ENCODE measurements at places on chromosomes 11 and 22. TPM values are rescaled to one million over a fixed set of nuclear protein-coding genes. Genes with fewer than 3 reads are reported as not detected.

DNA sequence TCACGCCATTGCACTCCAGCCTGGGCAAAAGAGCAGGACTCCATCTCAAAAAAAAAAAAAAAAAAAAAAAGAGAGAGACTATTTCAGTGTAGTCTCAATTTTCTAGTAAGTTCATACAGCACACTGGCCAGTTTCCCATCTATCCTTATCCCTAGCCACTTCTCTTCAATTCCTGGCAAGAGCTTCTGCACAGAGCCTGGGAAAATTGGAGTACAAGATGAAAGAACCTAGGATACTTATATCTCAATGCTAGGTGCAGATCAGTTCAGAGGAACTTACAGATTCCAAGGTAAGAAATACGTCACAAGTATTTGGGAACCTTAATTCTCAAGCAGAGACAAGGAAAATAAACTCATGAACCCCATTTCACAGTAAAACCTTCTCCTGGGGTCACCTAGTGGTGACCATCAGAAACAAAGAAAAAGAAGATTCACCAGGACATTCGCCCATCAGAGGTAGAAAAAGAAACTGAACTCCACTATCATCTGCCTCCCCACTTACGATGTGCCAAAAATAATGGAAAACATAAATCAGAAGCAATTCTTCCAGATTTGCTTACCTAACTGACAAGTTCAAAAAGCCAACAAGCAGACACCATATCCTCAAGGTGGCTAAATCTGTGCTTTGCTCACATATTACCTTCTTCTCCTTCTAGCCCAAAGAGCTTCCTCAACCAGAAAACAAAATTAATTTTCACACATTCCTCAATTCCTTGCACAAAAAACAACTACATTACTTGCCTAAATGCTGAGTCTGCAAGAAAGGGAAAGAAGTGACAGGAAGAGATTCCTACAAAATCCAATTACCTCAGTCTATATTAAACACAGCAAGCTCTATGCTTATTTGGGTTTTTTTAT, 4.9 kb downstream of the DENND5A start:
- H3K27ac ChIP-seq, result no peak overlapping the region
- peaks cover 42% of the 10 kb centered on the region for H3K4me1 ChIP-seq
- H3K36me3 ChIP-seq, result no peaks in the 10 kb centered on the region
- DNase-seq, result no peak

The C11orf65 gene
- total RNA-seq, result 0.66 TPM

The CNTF gene
- total RNA-seq, result 1.6 TPM

- peaks cover 12% of the 10 kb centered on the region for H3K4me1 ChIP-seq
- DNase-seq, result no peak
- H3K27ac ChIP-seq, result no peak overlapping the region
Measured at GRCh38 chr11:130778705-130779104, 137.6 kb downstream of the SNX19 start.

DNA sequence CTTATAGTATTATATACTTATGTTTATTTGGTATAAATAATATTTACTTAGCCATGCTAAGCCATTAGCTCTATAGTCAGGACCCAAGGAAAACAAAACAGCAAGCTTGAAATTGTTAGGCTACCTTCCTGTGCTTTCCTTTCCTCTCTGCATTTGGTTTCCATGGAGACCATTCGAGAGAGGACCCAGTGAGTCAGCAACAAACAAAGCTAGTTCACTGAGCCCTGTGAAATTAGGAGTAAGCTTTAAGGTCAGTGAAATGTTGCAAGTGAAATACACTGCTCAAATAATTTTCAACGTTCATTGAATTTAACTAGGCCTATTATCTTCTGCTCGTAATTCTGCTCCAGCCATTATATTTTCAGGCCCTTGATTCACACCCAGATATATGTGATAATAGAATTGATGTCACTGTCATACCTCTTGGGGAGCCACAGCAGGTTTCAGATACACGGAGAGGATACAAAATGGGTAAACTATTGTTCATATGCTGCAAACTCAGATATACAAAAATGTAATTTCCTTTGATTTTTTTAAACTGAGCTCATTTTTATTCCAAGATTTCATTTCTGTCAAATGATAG, 9.1 kb upstream of the OR10D3 start:
- H3K27ac ChIP-seq, result no peak overlapping the region
- H3K27me3 ChIP-seq, result no peaks in the 10 kb centered on the region

DNA sequence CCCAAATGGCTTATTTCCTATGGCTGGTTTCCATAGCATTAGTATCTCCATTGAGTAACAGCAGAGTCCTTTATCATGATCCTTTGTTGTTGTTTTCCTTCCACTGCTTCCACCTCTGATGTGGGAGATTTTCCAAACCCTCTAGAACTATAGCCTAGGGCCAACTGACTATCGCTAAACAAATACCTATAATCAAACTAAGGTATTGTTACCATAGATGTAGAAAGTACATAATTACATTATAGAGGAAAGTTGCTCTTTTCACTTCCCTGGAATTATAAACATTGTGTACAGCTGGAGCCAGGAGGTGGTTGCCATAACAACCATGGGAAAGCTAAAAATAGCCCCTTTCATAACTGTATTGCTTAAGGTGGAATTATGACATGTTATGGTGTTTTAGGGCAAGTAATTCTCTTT, 47.0 kb upstream of the ALKBH3 start:
- no peak overlapping the region for H3K4me3 ChIP-seq
- no peaks in the 10 kb centered on the region for H3K27me3 ChIP-seq
- no peak overlapping the region for H3K27ac ChIP-seq
- no peak for DNase-seq

The APOBEC3A gene
- total RNA-seq, result not detected

- H3K27ac ChIP-seq, result no peak overlapping the region
- no peak for DNase-seq
- peaks cover 82% of the 10 kb centered on the region for H3K36me3 ChIP-seq
Measured at GRCh38 chr22:20885017-20885556, 26.3 kb downstream of the SNAP29 start.

DNA sequence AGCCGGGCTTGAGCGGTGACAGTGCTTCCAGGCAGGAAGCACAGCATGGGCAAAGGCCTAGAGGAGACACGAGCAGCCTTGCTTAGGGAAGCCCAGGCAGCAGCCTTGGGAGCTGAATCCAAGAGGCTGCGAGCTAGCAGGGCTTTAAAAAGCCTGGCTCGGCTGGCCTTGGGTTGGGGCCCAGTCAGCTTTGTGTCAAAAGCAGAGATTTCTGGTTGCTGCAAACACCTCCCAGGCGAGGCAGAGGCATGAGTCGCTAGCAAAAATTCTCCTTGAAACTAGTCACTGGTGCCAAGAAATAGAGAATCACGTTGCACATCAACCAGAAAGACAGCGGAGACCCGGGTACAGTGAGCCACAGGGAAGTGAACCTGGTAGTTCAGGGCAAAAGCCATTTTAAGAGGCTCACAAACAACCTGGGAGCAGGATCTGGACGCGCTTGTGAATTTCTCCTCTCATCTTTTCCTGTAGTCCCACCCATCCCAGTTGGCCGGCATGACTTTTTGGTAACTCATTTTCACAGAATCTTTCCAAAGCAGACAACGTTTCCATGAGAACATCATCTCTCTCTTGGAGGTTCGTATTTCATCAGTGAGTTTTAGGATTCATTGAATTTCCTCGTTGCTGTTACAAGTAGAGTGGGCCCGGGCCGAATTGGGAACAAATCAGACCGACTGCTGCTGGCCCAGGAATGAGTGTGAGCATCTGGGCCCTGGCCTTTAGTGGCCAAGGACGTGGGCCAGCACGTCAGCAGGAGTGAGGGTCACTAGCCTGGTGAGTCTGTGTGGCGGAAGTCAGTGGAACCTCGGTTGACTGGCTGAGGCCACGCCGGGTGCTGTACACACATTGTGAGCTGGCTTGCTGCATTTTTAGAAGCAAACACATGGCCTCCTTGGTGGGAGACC, 16.4 kb upstream of the FGF4 start:
- no peaks in the 10 kb centered on the region for H3K36me3 ChIP-seq
- no peak overlapping the region for H3K4me3 ChIP-seq
- H3K4me1 ChIP-seq, result peaks cover 15% of the 10 kb centered on the region
- no peak for DNase-seq
- peak overlapping the region; percentile 52 for H3K27ac ChIP-seq

DNA sequence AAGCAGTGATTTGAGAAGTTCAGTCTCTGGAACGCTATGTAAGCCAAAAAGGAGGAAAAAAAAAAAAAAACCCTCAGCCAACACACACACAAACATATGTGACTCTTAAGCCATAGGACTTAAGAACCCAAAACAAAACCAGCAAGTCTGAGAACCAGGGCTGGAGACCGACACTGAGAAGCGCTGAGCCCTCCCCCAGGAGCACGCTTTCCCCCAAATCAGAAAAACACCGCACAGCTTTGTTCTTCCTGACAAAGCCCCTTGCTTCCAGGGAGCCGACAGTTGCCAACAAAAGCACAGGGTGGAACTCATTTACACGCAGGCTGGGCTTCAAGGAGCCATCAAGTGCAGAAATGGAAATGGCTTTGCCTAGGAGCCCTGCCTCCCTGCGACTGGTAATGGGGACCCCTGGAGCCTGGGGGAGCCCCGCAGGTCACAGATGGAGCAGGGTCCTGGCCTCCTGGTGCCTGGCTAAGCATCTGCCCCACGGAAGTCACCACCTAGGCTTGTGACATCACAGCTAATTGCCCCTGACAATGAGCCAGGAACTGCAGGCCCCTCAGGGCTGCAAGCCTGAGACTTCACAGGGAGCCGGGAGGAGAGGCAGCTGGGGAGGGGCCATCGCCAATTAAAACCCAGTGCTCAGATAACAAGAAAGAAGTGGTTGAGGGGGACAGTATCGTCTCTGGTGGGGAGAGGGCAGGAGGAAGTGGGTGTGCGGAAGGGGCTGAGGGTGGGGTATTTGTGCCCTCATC, 66.9 kb downstream of the NFAM1 start:
- no peaks in the 10 kb centered on the region for H3K27me3 ChIP-seq
- H3K4me1 ChIP-seq, result no peaks in the 10 kb centered on the region
- no peak overlapping the region for H3K4me3 ChIP-seq
- peak; percentile 76 for DNase-seq

The RTN4RL2 gene
- total RNA-seq, result not detected

The LINC01488 gene
- not detected for total RNA-seq

DNA sequence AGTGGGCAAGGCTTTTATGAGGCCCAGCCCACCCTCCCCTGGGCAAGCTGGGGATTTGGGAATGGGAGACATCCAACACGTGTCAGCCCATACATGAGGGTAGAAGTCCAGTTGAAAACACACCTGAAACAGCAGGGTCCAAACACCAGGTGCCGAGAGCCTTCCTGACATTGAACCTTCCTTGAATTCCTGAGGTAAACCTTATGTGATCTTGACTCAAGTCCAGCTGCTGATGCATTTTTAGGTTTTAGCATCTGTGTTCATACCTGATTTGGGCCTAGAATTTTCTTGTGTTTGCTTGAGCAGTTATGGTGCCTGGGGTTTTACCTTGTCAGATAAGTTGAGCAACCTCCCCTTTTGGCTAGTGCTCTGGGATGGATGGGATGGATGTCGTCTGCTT, 66.3 kb downstream of the CDKN1C start:
- DNase-seq, result no peak
- no peak overlapping the region for H3K27ac ChIP-seq
- H3K27me3 ChIP-seq, result no peaks in the 10 kb centered on the region
- no peaks in the 10 kb centered on the region for H3K36me3 ChIP-seq

The LARGE1 gene
- total RNA-seq, result 48.2 TPM

DNA sequence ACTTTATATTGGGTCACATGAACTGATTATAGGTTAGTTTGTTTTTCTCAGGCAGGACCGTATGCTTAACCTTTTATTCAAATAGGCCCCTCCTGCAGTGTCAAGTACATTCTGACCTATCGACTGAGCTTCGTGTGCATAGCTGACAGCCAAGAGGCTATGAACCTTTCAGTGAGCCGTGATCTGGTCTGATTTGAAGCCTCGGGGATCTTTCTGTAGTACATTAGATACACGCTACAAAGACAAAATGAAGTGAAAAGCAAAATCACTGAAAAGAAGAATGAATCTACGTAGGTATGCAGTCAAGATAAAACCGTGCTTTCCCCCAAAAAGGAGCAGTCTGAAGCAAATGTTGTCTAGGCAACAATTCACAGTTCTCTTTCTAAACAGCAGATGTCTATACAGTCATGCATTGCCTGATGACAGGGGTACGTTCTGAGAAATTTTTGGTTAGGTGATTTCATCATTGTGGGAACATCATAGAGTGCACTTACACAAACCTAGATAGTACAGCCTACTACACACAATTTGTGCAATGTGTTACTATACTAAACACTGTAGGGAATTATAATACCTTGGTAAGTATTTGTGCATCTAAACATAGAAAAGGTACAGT, 18.1 kb downstream of the JHY start:
- no peaks in the 10 kb centered on the region for H3K4me1 ChIP-seq
- H3K4me3 ChIP-seq, result no peak overlapping the region
- H3K27ac ChIP-seq, result no peak overlapping the region
- H3K36me3 ChIP-seq, result no peaks in the 10 kb centered on the region

DNA sequence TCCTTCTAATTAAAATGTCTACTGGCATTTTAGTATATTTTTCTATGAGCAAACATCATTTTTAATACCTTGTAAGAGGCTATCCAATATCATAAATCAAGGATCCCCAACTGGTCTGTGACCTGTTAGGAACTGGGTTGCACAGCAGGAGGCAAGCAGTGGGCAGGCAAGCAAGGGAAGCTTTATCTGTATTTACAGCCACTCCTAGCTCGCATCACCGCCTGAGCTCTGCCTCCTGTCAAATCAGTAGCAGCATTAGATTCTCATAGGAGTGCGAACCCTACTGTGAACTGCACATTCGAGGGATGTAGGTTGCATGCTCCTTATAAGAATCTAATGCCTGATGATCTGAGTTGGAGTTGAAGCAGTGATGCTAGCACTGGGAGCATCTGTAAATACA, 70.2 kb upstream of the CREB3L1 start:
- H3K27ac ChIP-seq, result no peak overlapping the region
- H3K27me3 ChIP-seq, result no peaks in the 10 kb centered on the region
- no peaks in the 10 kb centered on the region for H3K4me1 ChIP-seq

DNA sequence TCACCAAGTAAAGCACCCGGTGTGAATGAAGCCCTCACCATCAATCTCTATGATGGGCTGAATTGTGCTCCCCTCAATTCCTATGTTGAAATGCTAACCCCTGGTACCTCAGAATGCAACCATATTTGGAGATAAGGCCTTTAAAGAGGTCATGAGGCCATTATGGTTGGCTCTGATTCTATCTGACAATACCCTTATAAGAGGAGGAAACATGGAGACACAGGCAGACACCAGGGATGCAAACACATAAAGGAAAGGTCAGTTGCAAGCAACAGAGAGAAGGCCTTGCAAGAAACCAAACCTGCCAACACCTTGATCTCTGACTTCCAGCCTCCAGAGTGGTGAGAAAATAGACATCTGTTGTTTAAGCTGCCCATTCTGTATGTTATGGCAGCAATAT, 13.3 kb upstream of the ZNF280A start:
- H3K36me3 ChIP-seq, result no peaks in the 10 kb centered on the region
- DNase-seq, result no peak
- no peak overlapping the region for H3K4me3 ChIP-seq
- no peaks in the 10 kb centered on the region for H3K4me1 ChIP-seq
- no peaks in the 10 kb centered on the region for H3K27me3 ChIP-seq

DNA sequence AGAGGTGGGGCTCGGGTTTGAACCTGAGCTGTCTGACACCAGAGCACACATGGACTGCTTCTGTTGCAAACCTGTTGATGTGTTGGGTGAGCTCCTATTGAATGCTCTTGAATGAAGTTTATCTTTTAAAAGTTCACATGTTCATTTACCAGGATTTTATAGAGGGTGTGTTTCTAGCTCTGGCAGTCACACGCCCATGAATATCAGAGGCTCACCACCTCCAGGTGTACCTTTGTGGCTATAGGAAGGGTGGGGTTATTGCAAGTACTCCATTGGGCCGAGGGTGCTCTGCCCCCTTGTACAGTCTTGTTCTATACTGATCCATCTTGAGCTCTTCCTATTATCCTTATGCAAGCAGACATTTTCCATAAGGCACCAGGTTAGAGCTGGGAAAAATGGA, 9.2 kb downstream of the ENDOD1 start:
- peaks cover 3% of the 10 kb centered on the region for H3K4me1 ChIP-seq
- H3K27ac ChIP-seq, result no peak overlapping the region
- no peak overlapping the region for H3K4me3 ChIP-seq
- H3K36me3 ChIP-seq, result no peaks in the 10 kb centered on the region
- no peak for DNase-seq

The ENTHD1 gene
- total RNA-seq, result not detected

The SC5D gene
- 29.6 TPM for total RNA-seq
